ENCODE measurements at places on chromosomes 6 and 20. TPM values are rescaled to one million over a fixed set of nuclear protein-coding genes. Genes with fewer than 3 reads are reported as not detected.
A peak's percentile ranks its signal among the peaks of the same experiment; 100 is the strongest.

FAM209B gene
- polyA plus RNA-seq = 0.22 TPM

GRCh38 chr6:119079283-119079809 lies 882 bp upstream of the FAM184A start:
- no peaks in the 10 kb centered on the region for H3K27me3 ChIP-seq
- H3K36me3 ChIP-seq = no peaks in the 10 kb centered on the region
- DNase-seq = no peak
- H3K4me3 ChIP-seq = peak overlapping the region; percentile 48
- H3K27ac ChIP-seq = peak overlapping the region; percentile 83

- no peak overlapping the region for H3K4me3 ChIP-seq
- no peak overlapping the region for H3K27ac ChIP-seq
- H3K4me1 ChIP-seq = no peaks in the 10 kb centered on the region
Observed at GRCh38 chr20:41205313-41205712, 68.0 kb downstream of the PLCG1 start.

CD2AP gene
- polyA plus RNA-seq = 10.1 TPM

- DNase-seq = no peak
- no peaks in the 10 kb centered on the region for H3K36me3 ChIP-seq
- no peaks in the 10 kb centered on the region for H3K4me1 ChIP-seq
- H3K27ac ChIP-seq = no peak overlapping the region
- H3K27me3 ChIP-seq = no peaks in the 10 kb centered on the region
Observed at GRCh38 chr6:84166395-84166794, 61.0 kb downstream of the CEP162 start.

DNA sequence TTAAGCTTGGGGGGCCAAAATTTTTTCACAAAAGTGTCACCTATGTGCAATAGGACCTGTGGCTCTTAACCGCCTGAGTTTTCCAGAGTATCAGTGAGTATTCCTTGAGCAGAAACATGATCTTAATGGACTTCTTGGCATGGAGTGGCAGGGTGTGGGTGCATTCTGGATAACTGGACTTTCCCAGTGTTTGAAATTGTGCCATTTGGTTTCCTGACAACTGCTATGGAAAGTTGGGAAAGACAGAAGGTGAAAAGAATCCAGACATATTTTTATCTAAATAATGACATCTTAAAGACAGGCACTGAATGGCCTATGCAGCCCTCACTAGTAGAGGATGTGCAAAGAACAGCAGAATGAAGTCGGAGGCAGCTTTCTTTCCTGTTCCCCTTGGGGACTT lies 34.3 kb upstream of the ADTRP start:
- no peak overlapping the region for H3K27ac ChIP-seq
- peaks cover 9% of the 10 kb centered on the region for H3K4me1 ChIP-seq
- H3K36me3 ChIP-seq = no peaks in the 10 kb centered on the region
- H3K4me3 ChIP-seq = no peak overlapping the region
- H3K27me3 ChIP-seq = no peaks in the 10 kb centered on the region

GRCh38 chr6:133132466-133132971 lies 108.6 kb upstream of the EYA4 start:
- H3K4me1 ChIP-seq = no peaks in the 10 kb centered on the region
- H3K4me3 ChIP-seq = no peak overlapping the region
- H3K27me3 ChIP-seq = no peaks in the 10 kb centered on the region
- no peak overlapping the region for H3K27ac ChIP-seq

PCSK2 gene
- polyA plus RNA-seq = 6.7 TPM

- H3K27ac ChIP-seq = no peak overlapping the region
- H3K36me3 ChIP-seq = no peaks in the 10 kb centered on the region
- no peak for DNase-seq
- H3K27me3 ChIP-seq = no peaks in the 10 kb centered on the region
- no peak overlapping the region for H3K4me3 ChIP-seq
Observed at GRCh38 chr6:134230087-134230700, 87.7 kb downstream of the SGK1 start.

- no peaks in the 10 kb centered on the region for H3K36me3 ChIP-seq
- no peak overlapping the region for H3K4me3 ChIP-seq
- no peaks in the 10 kb centered on the region for H3K27me3 ChIP-seq
- H3K27ac ChIP-seq = no peak overlapping the region
- peaks cover 8% of the 10 kb centered on the region for H3K4me1 ChIP-seq
- DNase-seq = no peak
Observed at GRCh38 chr6:150354754-150355571, 13.8 kb upstream of the IYD start.

DNA sequence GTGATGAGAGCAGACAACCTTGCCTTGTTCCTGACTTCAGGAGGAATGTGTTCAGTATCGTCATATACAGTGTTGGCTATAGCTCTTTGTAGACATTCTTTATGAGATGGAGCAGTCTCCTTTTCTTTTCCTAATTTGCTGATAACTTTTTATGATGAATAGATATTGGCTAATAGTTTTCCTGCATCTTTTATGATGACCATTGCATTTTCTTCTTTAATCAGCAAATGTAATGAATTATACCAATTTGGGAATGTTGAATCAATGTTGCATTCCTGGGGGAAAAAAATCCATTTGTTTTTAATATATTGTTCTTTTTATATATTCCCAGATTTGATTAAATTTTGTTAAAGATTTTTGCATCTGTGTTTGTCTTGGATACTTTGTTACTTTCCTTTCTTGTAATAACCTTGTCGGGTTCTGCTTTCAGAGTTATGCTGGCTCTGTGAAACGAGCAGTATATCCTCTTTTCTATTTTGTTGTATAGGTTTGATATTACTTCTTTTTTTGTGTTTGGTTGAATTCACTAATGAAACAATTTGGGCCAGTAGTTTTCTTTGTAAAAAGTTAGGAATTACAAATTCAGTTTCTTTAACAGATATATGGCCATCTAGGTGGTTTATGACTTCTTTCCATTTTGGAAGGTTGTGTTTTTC lies 23.9 kb downstream of the KDM1B start:
- no peak overlapping the region for H3K27ac ChIP-seq
- H3K4me3 ChIP-seq = no peak overlapping the region
- no peaks in the 10 kb centered on the region for H3K4me1 ChIP-seq
- H3K36me3 ChIP-seq = no peaks in the 10 kb centered on the region
- H3K27me3 ChIP-seq = no peaks in the 10 kb centered on the region

DNA sequence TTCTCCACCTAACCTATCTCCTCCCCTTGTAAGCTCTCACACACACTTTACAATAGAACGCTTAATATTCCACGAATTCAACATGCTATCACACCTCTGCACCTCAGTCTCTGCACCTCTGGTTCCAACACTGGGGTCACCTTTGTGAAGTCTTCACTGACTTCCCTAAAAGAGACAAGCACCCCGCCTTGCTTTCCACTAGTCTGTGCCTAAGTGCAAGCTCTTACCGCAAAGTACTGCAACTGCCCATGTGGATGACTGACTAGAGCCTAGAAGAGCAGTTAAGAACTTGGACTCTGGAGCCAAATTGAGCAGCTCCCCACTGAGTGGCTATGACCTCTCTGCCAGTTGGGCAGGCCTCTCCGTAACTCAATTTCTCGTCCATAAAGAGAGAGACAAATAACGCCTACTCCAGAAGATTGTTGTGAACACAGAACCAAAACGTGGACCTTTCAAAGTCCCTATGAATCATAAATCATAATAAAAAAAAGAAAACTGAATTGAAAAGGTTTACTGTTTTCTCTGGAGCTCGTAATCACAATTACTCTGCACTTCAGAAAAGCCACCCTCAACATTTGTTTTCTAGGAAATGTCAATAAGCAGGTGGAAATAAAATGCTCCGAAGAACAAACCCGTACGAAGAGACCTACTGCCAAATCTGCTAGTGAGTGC lies 1.2 kb downstream of the IFNGR1 start:
- no peaks in the 10 kb centered on the region for H3K36me3 ChIP-seq
- H3K27ac ChIP-seq = peak overlapping the region; percentile 89
- H3K4me3 ChIP-seq = peak overlapping the region; percentile 98
- peaks cover 14% of the 10 kb centered on the region for H3K4me1 ChIP-seq
- no peak for DNase-seq
- no peaks in the 10 kb centered on the region for H3K27me3 ChIP-seq

DNA sequence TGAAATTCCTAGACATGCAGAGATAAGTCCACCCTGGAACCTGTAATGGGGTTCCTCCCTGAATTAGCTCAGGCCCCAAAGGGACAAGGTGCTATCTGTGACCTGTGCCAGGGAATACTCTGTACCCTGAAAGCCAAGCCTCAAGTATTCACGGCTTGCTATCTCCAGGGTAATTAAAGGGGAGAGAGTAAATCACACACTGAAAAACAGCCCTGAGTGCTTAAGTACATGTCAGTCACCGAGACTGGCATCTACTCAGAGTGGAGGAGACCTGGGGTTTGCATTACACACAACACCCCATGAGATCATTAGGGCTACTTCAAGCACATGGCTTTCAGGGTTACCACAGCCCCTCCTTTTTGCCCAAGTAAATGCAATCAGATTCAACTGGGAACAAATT lies 188.1 kb downstream of the CD83 start:
- no peak overlapping the region for H3K27ac ChIP-seq
- no peaks in the 10 kb centered on the region for H3K27me3 ChIP-seq

ESR1 gene
- 15.1 TPM for polyA plus RNA-seq

- no peak overlapping the region for H3K27ac ChIP-seq
- H3K4me3 ChIP-seq = no peak overlapping the region
- H3K27me3 ChIP-seq = no peaks in the 10 kb centered on the region
- H3K4me1 ChIP-seq = peaks cover 9% of the 10 kb centered on the region
- H3K36me3 ChIP-seq = no peaks in the 10 kb centered on the region
Observed at GRCh38 chr6:37236921-37237320, 20.7 kb upstream of the TBC1D22B start.

GRCh38 chr6:12118607-12119006 lies 106.5 kb downstream of the HIVEP1 start:
- no peaks in the 10 kb centered on the region for H3K36me3 ChIP-seq
- H3K27me3 ChIP-seq = no peaks in the 10 kb centered on the region
- no peak for DNase-seq
- H3K4me3 ChIP-seq = no peak overlapping the region
- H3K4me1 ChIP-seq = no peaks in the 10 kb centered on the region

GRCh38 chr6:44480097-44480541 lies 92.6 kb downstream of the CDC5L start:
- peaks cover 6% of the 10 kb centered on the region for H3K4me1 ChIP-seq
- DNase-seq = no peak
- H3K27me3 ChIP-seq = no peaks in the 10 kb centered on the region

GRCh38 chr6:139152088-139152891 lies 17.4 kb downstream of the HECA start:
- H3K4me3 ChIP-seq = no peak overlapping the region
- H3K36me3 ChIP-seq = no peaks in the 10 kb centered on the region
- no peak overlapping the region for H3K27ac ChIP-seq
- H3K27me3 ChIP-seq = no peaks in the 10 kb centered on the region
- DNase-seq = no peak

DYNLT2 gene
- 1.7 TPM for polyA plus RNA-seq

HELZ2 gene
- 1.8 TPM for polyA plus RNA-seq

MYBL2 gene
- 0.83 TPM for polyA plus RNA-seq

DNA sequence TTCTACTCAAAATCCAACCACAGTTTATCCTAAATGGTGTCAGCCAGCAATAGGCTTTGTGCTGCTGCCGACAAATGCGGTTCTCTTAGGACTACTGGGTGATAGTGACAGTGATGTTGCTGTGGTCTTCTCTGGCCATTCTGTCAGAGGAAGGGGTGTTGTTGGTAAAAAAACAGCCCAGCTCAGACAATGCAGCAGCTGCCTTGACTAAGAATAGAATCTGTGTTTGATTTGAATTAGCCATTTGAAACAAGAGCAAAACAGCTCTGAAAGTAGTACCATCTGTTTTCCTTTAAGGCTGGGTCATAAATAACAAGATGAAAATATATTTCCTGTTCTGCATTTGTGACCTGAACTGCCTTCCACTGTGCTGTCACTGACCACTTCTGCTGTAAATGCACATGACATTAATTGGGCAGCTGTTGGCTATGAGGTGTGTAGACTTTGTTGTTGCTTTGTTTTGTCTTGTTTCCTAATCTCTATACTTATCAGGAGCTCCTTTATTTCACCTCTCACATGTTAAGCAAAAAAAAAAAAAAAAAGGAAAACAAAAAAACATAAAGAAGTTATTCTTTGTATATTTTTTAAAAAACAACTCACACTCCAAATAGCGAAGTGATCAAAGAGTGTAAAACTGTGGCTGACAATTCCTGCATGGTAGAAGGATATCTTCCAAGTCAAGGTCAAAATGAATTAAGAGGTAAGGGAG lies 497.8 kb upstream of the ARID1B start:
- DNase-seq = no peak
- H3K4me3 ChIP-seq = no peak overlapping the region
- H3K27me3 ChIP-seq = no peaks in the 10 kb centered on the region

GRCh38 chr6:154123155-154123956 lies 84.3 kb downstream of the OPRM1 start:
- no peak overlapping the region for H3K27ac ChIP-seq
- H3K27me3 ChIP-seq = no peaks in the 10 kb centered on the region
- H3K36me3 ChIP-seq = no peaks in the 10 kb centered on the region
- no peak for DNase-seq
- H3K4me1 ChIP-seq = no peaks in the 10 kb centered on the region
- H3K4me3 ChIP-seq = no peak overlapping the region

DNA sequence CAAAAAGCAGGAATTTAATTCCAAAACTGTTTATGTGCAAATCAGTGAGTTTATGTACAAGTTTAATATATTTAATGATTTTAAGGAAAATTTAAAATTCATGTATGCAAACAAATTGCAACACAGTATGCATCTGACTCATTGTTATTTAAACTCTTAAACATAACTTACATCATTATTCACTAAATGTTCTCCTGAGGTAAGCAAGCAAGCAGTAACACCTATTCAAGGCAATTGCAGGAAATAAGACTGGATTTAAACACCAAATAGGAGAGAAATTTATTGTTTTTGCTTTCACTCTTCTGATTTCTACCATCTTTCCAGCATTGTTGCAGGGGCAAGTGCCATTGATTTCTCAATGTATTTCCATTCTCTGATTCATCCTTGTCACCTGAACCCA lies 239.5 kb downstream of the TFAP2A start:
- no peaks in the 10 kb centered on the region for H3K27me3 ChIP-seq
- no peak for DNase-seq
- H3K36me3 ChIP-seq = no peaks in the 10 kb centered on the region
- H3K27ac ChIP-seq = no peak overlapping the region
- no peaks in the 10 kb centered on the region for H3K4me1 ChIP-seq
- H3K4me3 ChIP-seq = no peak overlapping the region

HCRTR2 gene
- 0.04 TPM for polyA plus RNA-seq

DNA sequence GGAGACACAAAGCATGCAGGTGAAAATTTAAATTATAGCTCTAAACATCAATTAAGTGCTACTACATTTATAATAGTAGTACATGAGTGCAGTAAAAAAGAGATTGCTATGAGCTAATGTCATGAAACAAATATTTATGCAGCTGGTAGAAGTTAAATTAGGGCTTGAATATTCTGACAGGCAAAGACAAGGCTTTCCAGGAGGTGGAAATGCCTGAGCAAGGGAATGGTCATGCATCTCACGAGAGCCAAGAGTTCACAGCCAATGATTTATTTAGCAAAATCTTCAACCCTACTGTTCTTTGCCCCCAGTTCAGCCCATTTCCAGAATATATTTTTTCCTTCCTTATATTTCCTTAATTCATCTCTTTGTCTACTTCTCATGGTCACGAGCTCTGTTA lies 128.9 kb downstream of the HIVEP2 start:
- DNase-seq = no peak
- no peaks in the 10 kb centered on the region for H3K27me3 ChIP-seq
- no peak overlapping the region for H3K27ac ChIP-seq
- no peaks in the 10 kb centered on the region for H3K36me3 ChIP-seq

- no peaks in the 10 kb centered on the region for H3K36me3 ChIP-seq
- no peak for DNase-seq
- H3K27me3 ChIP-seq = no peaks in the 10 kb centered on the region
- no peak overlapping the region for H3K27ac ChIP-seq
Observed at GRCh38 chr6:42026540-42026939, 23.8 kb upstream of the TAF8 start.

SYNJ2 gene
- 3.6 TPM for polyA plus RNA-seq
